HEK293T (cell line): ENCODE measurements at places on chromosomes 7 and 10.

GRCh38 chr7:108486291-108486966, 30.2 kb upstream of the NRCAM start:
- DNase-seq: no peak

DNA sequence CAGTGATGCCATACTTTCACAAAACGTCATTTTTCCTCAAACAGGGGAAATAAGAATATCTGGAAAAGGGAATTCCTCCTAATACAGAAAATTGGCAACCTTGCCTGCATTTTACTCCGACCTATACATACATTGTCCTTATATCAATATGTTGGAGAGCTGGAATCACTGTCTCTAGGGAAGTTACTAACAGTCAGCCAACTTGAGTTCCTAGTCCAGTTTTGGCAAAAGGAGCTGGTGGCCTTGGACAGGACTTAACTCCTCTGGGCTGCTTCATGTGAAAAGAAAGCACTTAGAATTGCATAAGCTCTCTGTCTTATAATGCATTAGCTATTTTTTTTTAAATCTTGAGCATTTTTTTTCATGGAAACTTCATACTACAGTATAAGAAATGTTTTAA, 174.2 kb upstream of the HGF start:
- no peak for DNase-seq

- no peak for DNase-seq
Observed at GRCh38 chr7:126778101-126778500, 474.6 kb downstream of the GRM8 start.

DNA sequence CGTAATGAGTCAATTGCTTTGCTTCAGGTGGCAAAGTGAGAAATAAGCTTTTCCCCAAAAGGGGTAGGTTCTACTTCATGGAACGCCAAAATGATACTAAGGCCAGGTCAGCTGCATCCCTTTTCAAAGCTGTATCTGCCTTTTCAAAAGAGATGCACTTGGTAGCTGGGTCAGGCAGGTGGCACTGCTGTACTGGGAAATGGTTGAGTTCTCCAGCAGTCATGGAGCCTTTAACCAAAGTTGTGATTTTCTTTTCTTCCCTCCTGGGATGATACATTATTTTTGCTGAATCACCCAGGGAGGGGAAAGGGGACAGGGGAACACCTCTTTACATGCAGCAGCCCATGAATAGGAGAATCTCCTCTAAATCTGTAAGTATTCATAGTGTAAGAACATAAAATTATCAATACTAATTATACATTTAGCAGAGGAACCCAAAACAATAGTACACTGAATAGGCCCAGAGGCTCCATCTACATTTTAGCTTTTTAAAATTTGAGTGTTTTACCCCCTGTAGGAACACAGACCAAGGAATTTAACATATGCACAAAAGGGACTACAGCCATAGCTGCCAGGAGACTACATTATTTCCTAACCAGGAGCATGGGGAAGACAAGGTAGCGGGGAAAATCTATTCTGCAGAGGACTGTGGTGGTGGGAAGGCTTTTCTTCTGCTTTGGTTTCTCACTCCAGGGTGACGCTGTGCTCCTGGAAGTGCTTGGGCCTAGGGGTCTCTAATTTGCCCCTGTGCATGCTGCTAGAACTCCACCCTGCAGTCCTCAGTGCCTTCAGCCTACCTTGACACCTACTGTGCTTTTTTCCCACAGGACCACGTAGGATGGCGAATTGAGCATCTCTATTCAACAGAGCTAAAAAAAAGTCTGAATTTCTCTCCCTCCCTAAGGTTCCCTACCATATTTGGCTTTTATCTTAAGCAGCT, 6.4 kb upstream of the GPR22 start:
- DNase-seq: peak; percentile 54

- DNase-seq: peak; percentile 26
Observed at GRCh38 chr7:90625562-90625961, 29.4 kb downstream of the CDK14 start.

DNA sequence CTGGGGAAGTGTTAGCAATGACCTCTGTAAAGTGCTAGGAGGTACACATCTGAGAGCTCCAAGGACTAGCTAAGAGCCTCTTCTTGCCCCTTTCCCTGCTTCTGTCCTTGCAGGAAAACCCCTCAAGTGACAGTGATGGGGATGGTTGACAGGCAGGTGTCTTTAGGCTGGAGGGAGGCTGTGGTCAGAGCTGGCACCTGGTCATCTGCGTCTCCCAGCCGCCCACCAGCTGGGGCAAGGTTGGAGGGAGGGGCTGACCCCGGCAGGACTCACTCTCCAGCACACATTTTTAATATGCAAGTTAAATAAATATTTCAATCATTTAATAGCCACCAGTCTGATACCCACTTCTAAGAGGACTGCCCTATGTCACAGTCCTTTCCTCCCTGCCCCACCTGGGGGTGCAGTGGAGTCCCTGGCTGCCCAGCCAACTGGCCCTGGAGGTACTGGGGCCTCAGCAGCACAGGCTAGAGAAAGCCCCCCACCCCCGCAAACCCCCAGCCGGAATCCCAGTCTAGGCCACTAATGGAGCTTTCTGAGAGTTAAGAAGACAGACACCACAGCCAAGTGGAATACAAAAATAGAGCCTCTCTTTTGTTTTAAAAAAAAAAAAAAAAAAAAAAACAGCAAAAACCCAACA, 6.3 kb downstream of the FGF8 start:
- DNase-seq: no peak

- DNase-seq: no peak
Observed at GRCh38 chr7:117979954-117980497, 106.8 kb upstream of the CTTNBP2 start.

DNA sequence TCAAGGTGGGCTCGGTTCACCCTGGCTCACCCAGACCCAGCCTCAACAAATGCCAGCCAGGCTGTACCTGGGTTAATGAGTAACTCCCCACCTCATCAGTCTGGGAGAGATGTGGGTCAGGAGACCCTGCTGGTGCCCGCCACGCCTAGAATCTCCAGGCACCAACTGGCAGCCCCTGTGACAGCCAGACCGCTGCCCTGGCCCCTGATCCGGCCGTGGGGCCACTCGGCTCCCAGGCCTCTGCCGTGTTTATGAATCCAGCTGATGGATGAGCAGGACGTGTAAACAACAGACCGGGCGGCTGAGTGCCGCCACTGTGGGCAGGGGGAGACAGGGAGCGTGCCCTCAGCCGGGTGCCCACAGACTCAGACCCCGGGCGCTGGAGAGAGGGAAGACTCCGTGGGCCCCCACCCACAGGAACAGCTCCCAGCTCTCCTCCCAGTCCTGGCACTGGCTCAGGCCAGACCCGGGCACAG, 34.0 kb upstream of the PDGFA start:
- DNase-seq: no peak

GRCh38 chr7:132059141-132059540, 502.7 kb upstream of the PODXL start:
- no peak for DNase-seq

DNA sequence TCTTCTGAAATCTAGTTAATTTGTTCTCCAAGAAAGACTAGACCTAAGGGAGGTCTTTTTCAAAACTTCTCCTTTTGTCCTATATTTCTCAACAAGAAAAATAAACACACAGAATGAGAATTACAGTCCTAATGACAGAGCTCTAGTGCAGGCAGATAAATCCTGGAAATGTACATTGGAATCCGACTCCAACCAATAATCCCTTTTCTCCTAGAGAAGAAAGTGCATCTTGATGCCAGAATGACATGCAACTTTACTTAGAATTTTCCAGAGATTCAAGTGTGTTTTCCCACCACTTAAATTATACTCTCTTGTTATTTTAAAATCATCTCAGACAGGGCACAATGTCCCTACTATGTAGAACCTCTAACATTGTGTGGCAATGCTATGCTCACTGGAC, 68.2 kb downstream of the MET start:
- DNase-seq: no peak

DNA sequence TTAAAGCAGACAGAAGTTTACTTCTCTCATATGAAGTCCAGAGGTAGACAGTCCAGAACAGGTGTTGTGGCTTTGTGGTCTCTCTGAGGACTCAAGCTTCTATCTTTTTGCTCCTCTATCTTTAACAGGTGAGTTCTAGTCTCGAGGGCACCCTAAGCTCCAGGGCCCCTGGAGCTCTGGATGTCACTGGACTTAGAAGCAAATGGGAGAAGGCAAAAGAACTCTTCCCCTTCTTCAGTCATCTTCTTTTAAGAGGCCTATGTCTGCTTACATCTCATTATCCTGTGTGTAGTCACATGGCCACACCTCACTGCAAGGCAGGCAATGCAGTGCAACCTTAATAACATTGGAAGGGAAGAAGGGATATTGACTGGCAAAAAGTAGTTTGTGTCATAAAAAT, 61.6 kb downstream of the ADCYAP1R1 start:
- DNase-seq: no peak

GRCh38 chr10:131777162-131777561, 123.6 kb upstream of the PPP2R2D start:
- no peak for DNase-seq

DNA sequence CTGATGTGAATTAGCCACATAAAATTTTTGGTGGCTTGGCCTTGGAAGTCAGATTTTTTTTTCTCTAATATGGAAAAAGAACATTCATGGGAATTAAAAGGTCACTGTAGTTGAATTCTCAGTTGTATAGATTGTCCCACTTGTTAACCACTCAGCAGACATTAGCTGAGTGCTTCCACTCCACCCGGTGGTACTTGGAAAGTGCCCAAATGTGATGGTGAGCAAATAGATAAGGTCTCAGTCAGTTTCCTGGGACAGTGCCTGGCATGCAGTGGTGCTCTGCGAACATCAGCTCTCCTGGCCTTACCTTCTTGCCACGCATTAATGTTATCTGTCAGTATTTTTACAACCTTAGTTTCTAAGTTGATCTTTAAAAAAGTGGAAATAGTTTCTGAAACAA, 1.4 kb downstream of the ATP5F1C start:
- DNase-seq: no peak

DNA sequence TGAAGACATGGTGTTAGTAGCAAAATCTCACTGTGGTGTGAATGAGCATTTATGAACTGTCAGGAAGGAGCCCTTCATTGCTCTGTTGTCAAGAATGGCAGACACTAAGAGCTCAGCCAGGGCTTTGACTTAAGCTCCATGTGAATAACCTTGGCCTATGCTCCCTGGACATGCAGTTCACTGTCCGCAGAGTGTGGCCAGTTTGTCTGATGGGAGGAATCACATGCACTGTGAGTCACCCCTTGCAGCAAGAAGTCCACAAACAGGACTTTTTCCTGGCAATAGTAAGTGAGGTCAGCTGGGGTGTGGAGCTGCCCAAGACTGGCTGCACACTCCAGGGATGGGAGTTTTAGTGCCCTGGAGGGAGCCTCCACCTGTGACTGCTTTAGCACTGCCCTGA, 49.5 kb downstream of the ZNF37A start:
- DNase-seq: no peak

GRCh38 chr7:93895859-93896600, 5.5 kb upstream of the TFPI2 start:
- no peak for DNase-seq

GRCh38 chr10:123187781-123188180, 33.6 kb downstream of the BUB3 start:
- DNase-seq: no peak

DNA sequence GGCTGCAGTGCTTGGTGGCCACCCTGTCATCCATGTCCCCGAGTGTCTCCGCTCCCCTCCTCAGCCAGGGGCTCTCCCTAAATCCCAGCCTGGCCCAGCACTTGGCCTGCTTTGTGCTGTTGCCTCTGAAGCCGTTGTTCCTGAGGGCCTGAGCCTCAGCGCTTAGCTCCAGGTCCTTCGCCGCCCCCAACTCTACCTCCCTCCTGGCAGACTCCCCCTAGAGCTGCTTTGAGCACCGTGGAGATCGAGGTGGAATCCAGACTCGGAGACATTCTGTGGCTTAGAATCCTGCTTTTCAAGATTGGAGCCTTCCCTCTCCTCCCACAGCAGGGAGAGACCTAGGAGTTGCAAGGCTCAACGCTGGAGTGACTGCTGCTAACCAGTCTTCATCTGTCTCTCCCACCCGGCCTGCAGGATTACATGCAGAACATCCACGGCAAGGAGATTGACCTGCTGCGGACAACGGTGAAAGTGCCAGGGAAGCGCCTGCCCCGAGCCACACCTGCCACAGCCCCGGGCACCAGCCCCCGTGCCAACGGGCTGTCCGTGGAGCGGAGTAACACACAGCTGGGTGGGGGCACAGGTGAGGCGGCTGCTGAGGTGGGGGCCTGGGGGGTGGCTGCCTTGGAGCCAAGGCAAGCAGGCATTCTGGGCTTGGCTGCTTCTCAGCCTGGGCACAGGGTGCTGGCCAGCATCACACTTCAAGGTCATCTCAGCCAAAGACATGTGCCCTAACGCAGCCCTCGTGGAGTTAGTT, 33.3 kb downstream of the GBX1 start:
- DNase-seq: no peak

DNA sequence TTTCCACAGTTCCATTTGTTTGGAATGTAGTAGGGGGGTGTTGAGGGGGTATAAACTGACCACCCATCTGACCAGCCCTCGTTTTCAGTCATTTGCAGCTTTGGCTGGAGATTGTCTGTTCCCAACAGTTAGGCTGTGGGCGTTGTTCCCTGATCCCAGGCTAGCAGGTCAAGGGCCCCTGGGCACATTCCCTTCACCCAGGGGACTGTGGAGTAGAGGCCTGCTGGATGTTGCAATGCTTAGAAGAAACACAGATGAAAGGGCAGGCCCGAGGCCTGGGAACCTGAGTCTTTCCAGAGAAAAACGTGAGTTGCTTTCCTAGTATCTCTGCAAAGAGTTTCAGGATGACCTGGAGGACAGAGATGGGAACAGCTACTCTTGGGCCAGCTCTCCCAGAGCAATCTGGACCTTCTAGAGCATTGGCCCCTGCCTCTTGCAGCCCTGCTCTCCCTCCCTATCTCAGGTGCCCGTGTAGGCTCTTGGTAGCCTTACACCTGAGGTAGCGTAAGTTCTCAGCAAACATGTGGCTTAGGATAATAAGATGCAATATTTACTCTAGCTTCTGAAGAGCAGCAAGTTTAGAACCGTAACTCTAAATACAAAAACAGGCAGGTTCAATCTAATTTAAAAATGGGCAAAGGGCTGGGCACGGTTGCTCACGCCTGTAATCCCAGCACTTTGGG, 99.4 kb upstream of the EFCAB10 start:
- DNase-seq: no peak

GRCh38 chr10:4345877-4346646, 479.9 kb upstream of the AKR1E2 start:
- DNase-seq: no peak
